ENCODE measurements at places on chromosomes 12 and 14.

DNA sequence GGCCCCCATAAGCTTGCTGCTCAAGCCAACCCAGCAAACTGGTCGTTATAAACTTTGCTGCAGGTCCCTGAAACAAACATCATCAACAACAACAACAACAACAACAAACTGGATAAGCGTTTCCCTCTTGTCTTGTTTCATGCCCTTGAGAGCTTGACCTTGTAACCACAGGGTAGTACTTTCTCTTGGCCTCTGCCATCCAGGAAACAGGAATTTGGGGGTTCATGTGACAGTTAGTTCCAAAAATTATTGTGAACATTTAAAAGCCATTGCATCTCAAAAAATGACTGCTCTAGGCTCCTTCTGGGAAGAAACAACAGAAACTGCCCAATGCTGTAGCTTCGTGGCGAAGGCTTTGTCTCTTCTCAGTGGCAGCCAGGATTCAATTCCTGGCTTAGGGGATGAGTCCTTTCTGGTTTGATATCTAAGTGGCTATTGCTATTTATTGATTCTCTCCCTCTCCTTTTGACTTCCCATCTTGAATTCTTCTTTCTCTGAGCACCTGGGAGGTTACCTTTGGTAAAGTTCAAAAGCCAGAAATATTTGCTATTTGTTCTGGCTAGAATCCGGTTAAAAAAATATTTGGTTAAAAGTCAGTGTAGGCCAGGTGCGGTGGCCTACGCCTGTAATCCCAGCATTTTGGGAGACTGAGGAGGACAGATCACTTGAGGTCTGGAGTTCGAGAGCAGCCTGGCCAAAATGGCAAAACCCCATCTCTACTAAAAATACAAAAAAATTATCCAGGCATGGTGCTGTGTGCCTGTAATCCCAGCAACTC is 52.0 kb upstream of the CPM start:
- DNase-seq = no peak

- peak; percentile 65 for DNase-seq
Observed at GRCh38 chr12:15546102-15546701, 223.9 kb downstream of the PTPRO start.

- no peak for DNase-seq
Observed at GRCh38 chr12:22533155-22533554, 11.2 kb downstream of the C2CD5 start.

DNA sequence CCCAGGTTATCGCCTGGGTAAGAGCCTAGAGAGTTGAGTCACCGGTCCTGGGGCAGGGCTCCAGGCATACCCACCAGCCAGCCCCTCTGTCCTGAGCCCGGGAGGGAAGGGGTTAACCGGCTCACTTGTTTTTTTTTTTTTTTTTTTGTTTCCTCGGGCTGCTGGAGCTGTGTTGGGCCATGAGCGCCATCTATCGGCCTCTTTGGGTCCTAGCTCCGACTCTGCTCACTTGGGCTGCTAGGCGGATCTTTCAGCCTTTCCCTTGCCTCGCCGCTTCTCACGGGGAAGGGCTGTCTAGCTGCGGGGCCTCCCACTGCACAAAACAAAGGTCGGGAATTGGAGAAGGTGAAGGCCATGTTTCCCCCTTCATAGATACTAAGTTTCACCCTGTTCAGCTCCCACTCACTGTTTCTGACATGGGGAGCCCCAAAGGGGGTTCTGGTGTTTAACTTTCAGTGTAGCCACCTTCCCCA is 2.8 kb upstream of the SMUG1 start:
- peak; percentile 85 for DNase-seq

DNA sequence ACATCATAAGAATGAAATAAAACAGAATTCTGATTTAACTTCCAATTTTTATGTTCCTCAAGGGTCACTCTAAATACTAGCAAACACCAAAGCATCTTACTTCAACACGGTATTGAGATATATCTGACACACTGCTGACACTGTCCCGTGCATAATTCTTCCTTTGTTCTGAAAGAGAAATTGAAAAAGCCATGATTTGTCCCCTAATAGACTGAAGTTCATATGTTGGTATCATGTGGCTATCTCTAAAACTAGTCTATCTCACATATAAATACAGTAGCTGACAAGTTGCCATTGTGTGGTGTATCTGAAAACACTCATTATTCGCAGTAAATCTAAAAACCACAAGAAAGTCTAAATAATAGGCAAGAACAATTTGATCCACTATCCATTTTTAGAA is 118.4 kb downstream of the EPS8 start:
- DNase-seq = no peak

DNA sequence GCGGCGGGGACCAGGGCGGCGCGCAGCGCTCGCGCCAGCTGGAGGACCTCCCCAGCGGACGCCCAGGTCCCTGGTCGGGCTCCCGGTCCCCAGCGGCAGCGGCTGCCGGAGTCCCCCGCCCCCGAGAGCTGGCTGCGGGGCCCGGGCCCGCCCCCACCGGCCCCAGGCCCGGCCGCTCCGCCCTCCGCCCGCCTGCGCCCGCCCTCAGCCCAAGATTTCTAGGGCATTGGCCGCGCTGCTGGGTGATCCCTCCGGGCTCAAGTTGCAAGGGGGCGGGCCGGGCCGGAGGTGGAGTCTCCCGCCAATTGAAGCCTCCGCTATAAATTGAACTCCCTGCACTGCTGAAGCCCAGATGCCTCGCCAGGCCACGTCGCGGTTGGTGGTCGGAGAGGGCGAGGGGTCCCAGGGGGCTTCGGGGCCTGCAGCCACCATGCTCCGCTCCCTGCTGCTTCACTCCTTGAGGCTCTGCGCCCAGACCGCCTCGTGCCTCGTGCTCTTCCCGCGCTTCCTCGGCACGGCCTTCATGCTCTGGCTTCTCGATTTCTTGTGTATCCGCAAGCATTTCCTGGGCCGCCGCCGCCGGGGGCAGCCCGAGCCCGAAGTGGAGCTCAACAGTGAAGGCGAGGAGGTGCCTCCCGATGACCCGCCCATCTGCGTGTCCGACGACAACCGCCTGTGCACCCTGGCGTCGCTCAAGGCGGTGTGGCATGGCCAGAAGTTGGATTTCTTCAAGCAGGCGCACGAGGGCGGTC is at the start of gene DIO3:
TSS of gene DIO3 (plus strand) at position 351 of the 752 bp plus-strand sequence.
- no peak for DNase-seq

GRCh38 chr12:63457857-63458256 is 210.4 kb downstream of the DPY19L2 start:
- no peak for DNase-seq

DNA sequence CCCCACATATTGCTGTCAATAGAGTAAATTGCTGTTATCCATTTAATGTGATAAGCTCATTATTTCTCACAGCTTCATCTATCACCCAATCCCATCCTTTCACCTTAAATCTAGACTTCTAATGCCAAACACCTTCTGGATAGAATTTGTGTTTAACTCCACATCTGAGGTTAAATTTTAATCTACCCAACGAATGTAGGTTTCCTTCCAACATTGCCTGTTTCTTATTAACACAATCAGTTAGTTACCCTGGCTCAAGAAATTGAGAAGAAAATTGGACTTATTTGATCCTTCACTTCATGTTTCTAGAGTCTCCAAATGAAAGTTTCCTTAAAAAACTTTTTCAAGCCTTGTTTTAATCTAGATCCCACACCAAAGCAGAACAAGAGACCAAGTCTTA is 67.3 kb downstream of the PTPRO start:
- no peak for DNase-seq

- DNase-seq = no peak
Observed at GRCh38 chr12:124896461-124896860, 18.0 kb downstream of the UBC start.

DNA sequence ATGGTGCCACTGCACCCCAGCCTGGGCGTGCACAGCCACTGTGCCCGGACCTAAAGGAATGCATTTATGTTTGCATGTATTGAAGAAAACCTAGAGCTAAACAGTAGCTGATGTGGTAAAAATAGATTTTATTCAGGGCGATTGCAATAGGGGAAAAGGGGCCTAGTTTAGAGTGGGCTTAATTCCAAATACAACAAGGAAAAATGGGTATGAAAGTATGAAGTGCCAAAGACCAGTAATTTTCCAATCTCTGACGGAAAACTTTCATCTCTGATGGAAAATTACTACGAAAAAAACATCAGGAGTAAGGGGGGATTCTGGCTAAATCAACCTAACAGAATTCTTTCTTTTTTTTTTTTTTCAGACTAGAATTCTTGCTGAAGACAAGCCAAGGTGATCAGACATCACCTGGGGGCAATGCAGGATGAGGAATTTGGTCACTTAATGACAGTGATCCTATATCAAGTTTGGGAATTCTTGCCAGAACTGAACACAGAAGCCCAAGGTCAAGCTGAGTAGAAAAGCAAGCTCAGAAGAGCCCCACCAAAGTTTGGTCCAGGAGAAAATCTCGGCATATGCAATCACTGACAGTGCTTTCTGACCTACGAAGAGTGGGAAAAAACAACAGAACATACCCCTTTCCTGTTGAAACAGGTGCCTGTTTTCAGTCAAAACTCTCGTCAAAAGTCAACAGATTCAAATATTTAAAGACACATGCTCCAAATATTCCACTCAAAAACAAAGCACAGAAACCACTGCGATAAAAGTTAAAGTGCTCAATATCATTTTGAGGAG is 13.7 kb upstream of the APOBEC1 start:
- no peak for DNase-seq

DNA sequence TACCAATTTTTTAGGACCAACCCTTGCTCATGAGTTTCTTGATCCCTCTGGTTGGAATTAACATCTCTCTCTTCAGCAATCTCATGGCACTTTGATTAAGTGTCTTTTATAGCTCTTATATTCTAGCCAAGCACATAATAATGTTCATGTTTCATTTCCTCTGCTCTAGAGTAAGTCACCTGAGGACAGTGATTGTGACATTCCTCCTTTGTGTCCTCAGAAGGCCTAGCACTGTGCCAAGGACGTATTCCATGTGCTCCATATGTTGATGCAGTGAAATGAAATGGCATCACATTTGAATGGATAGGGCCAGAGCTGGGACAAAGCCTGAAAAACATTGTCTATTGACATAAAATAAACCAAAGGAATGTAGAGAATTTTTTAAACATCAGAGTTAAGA is 322.8 kb upstream of the PRICKLE1 start:
- DNase-seq = no peak

DNA sequence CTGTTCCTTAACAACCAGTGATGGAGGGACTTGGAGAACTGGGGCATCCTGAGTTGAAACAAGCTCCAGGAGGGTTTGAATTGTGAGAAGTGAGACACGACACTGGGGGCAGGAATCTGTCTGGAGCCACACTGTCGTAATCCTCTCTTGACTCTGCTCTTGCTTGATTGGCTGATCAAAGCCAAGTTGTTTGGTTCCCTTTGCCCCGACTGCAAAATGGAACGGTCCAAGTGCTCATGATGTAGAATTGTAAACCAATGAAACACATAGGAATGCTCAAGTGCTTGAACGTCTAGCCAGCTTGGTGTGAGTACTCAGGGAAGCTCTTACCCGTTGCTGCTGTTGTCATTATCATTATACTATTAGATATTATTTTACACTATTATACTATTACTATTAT is 98.1 kb downstream of the TMEM132C start:
- no peak for DNase-seq

DNA sequence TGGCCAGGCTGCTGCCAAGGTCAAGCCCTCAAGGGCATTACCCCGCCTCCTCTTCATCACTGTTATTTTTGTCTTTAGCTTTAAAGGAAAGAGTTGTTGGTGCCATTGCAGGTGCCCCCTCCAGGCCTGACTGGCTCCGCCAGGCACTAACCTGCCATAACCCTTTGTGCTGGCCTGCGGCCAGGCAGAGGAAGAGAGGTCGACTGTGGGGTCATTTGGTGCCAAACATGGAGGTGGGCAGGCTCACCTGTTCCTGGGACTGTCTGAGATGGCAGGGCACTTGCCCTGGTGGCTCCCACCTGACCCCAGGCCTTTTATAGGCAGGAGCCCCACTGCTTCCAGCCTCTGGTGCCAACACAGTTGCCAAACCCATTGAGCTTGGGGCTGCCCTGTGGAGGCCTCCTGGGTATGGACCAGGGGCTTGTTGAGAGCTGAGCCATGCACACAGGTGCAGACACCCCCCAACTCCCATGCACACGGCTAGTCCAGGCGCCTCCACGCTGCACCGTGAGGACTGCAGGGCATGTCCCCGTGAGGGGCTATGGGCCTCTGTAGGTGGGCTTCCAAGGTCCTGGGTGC is 29.4 kb upstream of the PLD4 start:
- no peak for DNase-seq

- no peak for DNase-seq
Observed at GRCh38 chr12:78420991-78421390, 443.6 kb upstream of the SYT1 start.

DNA sequence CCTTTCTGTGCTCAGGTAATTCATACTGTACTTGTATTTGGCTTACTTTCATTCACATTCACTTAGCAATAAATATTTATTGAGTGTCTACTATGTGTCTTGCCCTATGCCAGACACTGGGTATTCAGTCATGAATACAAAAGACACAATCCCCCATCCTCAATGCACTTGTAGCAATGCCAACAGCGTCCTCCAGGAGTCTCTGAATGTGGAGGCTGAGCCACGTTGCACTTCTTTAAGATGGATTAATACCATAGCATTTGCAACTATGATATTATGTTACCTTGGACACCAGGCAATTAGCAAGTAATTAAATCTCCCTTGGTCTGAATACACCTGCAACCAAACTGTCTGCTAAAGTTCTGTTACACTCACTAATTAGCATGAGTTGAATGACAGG is 58.8 kb downstream of the OTX2 start:
- no peak for DNase-seq

GRCh38 chr12:18811273-18811672 is 73.4 kb downstream of the CAPZA3 start:
- DNase-seq = no peak

DNA sequence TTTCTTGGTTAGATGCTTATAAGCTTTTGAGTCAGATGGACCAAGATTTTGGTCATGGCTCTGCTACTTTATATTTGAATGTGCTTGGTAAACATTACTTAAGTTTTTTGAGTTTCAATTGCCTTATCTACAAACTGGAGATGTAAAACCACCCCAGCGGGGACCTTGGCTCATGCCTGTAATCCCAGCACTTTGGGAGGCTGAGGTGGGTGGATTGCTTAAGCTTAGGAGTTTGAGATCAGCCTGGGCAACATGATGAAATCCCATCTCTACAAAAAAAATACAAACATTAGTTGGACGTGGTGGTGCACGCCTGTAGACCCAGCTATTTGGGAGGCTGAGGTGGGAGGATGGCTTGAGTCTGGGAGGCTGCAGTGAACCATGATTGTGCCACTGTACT is 11.2 kb downstream of the NECAP1 start:
- no peak for DNase-seq

DNA sequence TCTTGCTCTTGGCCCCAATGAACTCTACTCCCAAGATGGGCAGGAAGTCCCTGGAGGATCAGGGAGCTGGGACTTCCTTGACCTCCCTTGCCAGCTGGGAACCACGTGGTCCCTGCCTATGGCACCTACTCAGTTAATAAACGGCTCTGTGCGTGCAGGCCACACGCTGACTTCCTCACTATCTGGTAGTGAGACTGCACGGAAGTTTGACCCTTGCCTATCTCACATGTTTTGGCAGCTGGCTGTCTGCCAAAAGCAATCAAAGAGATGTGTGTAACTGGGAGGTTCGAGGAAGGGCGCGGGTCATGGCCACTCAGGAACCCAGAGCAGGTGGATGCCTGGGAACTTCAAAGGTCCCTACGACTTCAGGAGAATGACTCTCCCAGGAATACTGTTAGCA is 57.9 kb downstream of the RFLNA start:
- DNase-seq = no peak

Data from CD4-positive, alpha-beta T cell treated with Interleukin-12 subunit alpha and Interleukin-12 subunit beta, for 1 hour (primary cell).